Cardiac muscle cell (in vitro differentiated cells and primary cell): ENCODE measurements at places on chromosomes 4 and X.

DNA sequence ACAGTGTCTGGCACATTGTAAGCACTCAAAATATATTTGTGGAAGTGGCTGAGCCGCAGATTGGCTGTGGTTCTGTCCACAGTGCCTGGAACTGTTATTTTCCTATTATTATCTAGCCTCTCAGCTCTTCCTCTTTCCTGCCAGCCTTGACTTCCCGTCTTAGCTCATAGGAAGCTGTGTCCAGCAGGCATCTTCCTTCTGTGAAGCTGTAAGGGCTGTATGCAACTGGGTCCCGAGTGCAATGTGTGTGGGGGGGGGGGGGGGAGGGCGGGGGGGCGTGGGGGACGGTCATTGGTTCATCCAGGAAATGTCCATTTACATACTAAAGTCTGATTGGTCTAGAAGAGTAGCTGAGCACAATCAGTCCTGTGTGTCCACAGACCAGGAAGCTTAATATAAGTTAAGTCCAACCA lies 210.7 kb downstream of the PDGFRA start:
- peak; percentile 85 for DNase-seq

- no peak for DNase-seq
Measured at GRCh38 chr4:83504503-83504902, 19.6 kb upstream of the ABRAXAS1 start.

GRCh38 chr4:2583092-2583491 lies 46.6 kb downstream of the FAM193A start:
- DNase-seq, result no peak

DNA sequence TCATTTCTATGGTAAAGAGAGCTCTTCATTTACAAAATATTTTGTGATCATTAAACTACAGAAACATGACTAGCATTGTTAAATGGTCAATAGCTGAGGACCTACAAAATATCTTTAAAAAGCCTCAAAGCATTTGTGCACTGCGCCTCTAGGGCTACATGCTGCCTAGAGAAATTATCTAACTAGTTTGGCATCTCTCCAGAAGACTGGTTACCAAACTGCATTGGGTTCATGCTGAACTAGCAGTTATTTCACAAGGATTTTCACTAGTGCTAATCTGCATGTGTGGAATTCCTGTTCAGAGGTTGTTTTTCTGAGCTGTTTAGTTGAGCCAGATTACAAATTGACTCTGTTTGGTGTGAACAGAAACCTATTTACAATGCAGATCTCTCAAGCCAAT lies 58.5 kb upstream of the PITX2 start:
- DNase-seq, result peak; percentile 45

- DNase-seq, result no peak
Measured at GRCh38 chr4:71472946-71473345, 134.1 kb downstream of the SLC4A4 start.

- peak; percentile 65 for DNase-seq
Measured at GRCh38 chr4:110119880-110120279, 78.5 kb downstream of the ELOVL6 start.
